HCT116 (cell line): ENCODE measurements at places on chromosomes 16 and 17.

DNA sequence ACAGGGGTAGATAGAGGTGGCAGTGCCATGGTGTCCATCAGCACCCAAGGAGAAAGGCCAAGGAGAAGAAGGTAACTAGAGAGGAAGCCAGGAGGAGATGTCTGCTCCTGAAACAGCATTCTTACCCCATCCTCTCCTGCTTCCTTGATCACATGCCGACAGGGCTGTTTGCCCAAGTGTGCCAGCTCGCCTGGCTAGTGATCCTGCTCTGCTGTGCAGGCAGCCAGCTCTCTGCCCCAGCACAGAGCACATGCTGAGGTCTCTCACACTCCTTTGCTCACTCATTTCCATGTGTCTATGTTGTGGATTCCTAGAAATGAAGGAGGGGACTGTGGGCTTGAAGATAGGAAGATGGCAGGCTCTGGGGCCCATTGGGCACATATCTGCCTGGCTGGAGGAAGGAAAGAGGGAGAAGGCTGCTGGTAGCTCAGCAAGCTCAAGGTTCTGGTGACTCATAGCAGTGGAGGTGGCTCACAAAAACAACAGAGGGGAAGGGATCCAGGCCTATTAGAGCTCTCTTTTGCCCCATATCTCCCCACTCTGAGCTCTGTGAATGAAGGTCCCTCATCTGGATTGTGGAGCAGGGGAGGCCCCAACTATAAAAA, 54.3 kb downstream of the NEUROD2 start:
- no peak for DNase-seq

DNA sequence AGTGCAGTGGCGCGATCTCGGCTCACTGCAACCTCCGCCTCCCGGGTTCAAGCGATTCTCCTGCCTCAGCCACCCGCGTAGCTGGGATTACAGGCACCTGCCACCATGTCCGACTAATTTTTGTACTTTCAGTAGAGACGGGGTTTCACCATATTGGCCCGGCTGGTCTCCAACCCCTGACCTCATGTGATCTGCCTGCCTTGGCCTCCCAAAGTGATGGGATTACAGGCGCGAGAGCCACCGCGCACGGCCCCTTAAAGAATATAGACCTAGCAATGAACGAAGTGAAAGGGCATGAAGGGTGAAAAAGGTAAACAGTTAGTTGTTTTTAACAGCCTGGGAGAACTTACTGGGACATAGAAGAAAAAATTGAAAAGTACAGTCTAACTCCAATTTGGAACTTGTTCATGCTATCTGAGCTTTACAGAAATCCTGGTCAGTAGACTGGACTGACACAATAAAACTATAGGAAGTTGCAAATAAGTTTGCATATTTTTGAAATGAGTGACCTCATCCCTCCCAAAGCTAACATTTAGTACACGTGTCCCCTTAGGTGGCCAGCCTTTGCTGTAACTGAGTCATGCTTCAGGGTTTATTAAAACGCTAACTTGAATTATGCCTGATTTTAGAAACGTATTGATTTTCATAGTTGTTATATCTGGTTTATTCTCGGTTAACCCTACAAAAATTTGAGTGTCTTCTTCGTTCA, 1.8 kb downstream of the COG1 start:
- DNase-seq: no peak

DNA sequence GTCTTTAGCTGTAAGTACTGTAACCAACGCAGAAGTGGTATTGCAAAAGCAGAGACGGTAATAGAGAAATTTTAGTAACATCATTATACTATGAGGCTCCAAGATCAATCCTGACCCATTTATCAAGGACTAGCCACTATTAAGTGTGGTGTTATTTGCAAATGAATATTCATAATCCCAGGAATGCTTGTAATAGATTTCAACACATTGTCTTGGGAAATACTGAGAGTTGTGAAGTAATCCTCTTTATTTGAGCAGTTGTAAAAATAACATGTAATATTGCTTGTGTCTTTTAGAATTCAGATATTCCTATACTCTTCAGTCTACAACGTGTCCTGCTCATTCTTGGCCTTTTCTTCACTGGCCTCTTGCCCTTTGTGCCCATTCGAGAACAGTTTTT, 46.4 kb downstream of the GDPD1 start:
- no peak for DNase-seq

DNA sequence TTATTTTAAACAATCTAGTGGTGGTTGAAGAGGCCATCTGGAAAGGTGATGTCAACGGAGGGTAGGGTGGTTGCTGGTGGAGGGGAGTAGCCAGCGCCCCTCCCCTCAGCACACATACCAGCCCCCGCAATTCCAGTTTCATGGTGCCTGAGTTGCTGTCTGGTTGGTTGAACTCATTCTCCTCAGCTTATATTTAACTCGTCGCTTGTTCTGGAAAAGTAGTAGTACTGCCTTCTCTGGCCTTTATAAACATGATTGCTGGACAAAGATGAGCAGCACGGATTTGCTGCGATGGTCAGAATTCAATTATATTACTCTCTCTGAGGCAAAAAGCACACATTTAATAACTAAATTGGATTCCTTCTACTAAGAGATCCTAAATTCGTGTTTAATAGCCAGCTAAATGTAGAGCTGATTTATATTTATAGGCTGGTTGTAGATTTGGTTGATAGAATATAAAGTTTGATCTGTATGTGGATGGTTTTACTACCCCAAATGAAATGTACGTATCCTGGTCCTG, 238.0 kb upstream of the TBX2 start:
- DNase-seq: no peak

DNA sequence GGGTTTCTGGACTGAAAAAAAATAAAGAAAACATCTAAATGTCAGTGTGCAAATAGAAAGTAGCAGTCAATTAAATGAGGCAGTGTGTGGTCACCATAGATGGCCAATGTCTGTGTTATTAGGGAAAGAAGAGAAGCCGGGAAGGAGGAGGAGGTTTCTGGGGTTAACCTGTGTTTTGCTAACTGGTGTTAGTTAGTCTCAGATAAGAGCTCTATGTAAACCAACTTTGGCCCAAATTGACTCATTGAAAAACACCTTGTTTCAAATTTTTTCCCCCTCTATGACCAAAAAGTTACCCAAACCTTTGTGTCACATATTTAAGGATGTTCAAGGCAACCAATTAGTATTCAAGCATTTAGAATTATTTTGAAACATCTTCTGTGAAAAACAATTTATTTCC, 530.9 kb downstream of the MAF start:
- no peak for DNase-seq

GRCh38 chr16:29663807-29664090, 702 bp downstream of the SPN start:
- DNase-seq: no peak

DNA sequence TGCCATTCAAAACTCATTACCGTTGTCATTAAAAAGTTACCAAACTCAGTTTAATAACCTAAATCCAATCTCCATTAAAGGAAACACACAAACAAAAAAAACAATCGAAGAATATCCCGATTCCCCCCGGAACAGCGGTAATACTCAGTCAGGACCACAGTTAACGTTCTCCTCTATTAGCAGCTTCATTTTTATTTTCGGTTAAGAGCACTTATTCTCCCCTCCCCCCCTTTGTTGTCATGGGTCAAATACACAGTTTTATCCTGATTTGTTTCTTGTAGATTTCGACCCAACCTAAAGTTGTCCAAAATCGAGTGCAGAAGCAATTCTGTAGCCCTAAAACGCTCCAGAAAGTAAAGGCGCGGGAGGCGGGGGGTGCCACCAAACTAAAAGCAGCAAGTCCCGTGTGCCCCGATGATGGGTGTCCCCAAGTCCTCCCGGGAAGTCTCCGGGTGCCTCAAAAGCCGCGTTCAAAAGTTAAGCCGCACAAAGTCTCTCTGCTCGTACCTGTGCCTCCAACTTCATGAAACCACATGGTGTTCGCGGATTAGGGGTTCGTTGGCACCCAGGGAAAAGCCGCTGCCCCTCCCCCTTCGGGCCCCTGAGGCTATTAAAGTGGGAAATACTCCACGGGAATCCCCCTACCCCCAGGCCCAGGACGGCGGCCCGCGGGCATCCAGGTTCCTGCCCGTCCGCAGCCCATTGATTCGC, 996 bp downstream of the SUMO2 start:
- DNase-seq: no peak
